ENCODE measurements at places on chromosomes 13 and 19.
A peak's percentile ranks its signal among the peaks of the same experiment; 100 is the strongest.

GRCh38 chr19:5048727-5049553, 80.0 kb downstream of the KDM4B start:
- DNase-seq, result peak; percentile 30

GRCh38 chr13:24234200-24234915, 73.8 kb downstream of the SPATA13 start:
- DNase-seq, result no peak

DNA sequence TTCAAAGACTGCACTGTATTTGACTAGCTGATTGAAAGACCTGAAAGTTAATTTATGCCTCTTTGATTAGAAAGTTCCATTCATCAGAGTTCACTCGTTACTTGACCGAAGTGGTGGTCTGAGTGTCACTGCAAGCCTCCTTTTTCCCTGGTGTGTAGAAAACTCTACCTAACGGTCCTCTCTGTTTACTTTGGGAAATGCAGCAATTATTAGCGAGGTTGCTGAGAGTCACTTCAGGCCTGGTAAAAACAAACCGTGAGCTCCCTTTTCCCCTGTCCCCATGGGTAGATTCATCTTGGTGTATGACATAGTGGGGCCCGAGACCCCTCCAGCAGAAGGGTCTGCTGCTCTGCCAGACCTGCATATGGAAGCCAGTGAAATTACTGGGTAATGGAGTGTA, 126.8 kb upstream of the RNF113B start:
- DNase-seq, result no peak

- no peak for DNase-seq
These were observed 3.2 kb downstream of the UBAC2 start for GRCh38 chr13:99203601-99204579.

DNA sequence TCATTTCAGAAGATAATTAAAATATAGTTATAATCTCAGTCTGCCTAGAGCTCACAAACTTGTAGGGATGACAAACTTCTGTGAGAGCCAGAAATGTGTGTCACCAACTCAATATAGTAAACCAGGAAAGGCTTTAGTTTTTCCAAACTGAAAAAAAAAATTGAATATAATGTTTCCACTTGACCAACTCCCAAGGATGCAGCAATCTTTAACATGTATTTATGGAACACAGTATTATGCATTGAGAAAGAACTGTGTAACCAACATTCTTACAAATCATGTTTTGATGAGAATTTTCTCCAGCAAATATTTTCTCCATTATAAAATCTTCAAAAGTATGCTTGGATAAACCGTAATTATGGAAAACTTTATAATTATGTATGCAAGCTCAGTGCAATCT, 50.1 kb upstream of the KLF12 start:
- DNase-seq, result no peak

DNA sequence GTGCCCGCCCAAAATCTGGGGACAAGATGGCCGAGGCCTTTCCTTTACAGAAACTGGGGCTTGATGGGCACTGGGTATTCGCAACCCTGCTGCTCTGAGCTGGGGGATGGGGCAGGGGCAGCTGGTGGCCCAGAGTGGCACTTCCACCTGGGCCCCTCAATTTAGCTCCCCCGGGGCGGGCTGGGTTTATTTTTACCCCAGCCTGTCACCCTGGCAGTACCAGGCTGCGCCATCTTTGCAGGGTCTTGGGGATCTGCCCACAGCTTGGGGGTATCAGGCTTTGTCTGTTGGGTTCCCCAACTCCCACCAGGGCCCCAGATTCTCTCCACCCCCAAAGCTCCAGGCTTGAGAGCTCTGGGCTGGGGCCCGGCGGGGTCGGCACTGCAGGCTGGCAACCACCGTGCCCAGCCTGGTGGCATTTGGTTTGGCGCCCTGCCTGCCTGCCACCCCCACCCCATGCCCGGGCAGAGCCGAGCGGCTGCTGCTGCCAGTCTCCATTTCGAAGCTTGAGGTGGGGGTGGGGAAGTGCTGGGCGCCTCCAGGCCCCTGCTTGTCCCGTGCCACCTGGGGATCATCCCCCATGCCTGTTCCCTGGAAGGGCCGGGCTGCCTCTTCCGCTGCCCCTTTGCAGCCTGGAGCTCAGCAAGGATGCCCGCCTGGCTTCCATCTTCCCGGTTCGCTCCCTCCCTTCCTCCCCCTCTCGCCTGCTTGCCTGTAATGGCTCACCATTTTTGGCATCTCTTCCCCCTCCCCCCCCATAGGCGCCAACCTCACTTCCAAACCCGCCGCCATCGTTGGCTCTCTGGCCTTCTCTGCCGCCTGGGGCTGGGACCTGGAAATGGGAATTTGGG, 11.4 kb downstream of the NFIX start:
- no peak for DNase-seq

- DNase-seq, result no peak
These were observed 3.1 kb upstream of the GJB2 start for GRCh38 chr13:20195801-20196200.

DNA sequence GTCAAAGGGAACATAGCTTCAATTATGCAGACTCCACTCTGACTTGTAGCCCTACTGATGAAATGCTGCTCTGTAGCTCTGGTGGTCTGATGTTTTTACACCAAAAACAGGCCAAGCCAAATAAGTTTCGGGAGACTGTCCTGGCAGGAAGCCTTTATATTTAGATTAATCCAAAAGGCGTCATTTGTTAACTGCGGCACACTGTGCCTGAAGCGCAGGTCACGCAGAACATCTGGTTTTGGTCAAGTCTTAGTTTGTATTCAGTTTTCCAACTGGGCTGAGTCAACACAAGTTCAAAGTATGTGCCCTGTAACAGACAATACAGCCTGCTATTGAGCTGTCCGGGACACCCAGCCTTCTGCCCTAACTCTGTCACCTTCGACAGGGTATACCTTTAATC, 154.6 kb upstream of the IPO5 start:
- DNase-seq, result no peak

DNA sequence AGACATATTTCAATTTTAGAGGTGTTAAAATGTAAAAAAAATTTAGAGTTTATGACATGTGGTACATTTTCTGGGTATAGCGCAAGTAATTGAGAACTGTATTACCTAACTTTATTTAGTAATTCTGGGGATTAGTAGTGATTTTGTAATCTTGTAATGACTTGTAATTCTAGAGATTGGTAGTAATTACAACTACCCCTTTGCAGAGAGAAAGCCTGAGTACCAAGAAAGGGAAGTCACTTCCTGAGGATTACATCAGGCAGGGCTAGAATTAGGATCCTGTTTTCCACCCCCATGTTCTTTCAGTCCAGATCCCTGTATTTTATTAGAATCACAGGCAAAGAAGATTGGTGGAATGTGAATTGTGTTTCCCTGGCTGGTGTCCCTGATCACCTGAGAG, 274.9 kb downstream of the KCNRG start:
- no peak for DNase-seq

- no peak for DNase-seq
These were observed 8.5 kb downstream of the MICU2 start for GRCh38 chr13:21595546-21595822.

GRCh38 chr13:104937881-104938280, 1597.6 kb downstream of the EFNB2 start:
- no peak for DNase-seq

DNA sequence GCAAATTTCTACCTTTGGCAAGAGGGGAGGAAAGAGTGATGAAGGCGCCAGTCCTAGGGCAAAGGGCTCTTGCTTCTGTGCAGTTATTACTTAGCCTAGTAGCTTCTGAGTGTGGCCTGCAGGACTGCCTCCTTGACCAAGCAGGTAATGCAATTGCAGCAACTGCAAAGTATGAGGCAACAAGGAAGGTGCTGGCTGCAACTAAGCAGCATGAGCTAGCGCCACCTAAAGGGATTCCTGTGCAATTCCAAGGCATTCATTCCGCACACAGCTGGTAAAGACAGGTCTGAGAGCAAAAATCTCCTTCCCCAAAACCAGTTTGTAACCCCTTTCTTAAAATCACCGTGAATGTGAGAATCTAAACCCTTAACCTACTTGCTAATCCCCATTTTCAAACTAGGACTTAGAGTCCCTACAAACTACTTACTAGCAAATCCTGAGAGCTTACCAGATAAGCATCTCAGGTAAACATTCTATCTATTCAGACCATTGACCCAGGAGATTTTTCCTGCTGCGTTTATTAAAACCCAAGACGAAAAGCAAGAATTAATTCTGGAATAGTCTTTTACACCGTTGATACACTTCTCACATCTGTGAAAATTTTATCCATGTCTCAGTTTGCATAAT, 62.9 kb downstream of the DCT start:
- no peak for DNase-seq

DNA sequence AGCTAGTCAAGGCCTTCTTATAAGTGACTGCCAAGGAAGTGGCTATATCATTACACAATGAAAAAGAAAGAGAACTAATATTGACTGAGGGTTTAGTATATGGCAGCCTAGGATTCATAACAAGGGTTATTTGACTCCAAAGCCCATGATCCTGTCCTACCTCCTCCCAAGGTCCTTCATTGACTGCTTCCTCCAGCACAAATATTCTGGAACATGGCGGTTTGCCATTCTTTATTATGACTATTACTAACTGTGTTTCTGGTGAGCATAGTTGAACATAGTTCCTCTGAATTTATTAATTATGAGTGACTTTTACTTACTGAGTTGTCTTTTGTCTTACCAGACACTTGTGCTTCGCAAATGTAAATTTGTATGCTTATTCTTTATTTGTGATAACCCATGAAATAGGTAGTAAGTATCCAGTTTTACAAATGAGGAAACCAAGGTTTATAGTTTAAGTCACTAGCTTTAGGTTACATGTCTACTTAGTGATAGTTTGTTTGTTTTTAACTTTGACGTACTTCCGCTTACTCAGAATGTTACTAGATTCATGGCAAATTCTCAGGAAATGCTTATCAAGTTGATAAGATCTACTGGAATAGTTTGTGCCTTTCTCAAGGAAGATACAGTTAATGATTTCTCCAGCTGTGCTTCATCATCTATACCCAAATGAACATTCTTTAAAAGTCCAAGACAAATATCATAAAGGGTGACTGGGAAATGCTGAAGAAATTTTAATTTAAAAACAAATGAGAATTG, 15.5 kb upstream of the DCLK1 start:
- no peak for DNase-seq

DNA sequence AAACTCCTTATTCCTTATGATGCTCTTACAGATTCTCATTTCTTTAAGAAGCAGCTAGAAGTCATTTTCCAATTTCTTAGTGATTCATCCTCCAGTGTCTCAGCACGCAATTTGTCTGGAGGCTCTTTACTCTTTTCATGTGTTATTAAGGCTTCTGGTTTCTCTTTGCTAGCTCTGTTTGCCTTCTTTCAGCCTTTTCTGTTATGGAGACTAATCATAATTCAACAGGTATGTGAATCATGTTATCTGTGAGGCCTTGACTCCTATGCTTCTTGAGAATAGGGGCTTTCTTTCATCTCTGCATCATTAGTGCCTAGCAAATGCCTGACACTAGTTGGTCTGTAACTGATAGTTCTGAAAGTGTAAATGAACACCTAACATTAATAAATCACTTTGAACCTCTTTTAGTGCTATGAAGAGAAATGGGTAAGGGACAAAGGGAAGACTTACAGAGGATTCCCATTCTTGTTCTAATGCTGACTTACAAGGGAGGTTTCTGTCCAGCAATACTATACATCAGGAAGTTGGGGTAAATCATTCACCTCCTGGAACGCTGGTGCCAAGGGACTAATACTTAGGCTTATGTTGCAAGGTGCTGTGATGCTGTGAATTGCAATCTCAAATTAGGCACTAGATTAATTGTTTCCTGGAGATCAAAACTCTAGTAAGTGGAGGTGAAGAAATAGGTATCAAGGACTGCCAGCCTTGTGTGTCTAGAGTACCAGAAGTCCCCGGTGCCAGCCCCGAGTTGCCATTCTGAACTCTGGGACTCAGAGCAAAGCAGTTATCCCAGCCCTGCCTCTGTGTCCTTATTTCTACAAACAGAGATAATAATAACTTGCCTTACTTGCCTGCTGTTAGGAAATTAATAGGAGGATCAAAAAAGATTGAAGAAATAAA, 265.6 kb downstream of the DCLK1 start:
- DNase-seq, result no peak

- DNase-seq, result no peak
These were observed 34.4 kb upstream of the ZNF562 start for GRCh38 chr19:9709305-9709704.

GRCh38 chr19:51368366-51369282, at the start of gene CLDND2:
Gene CLDND2 (minus strand): TSS chr19:51369003. CDS start chr19:51368577, 426 bp downstream.
- DNase-seq, result no peak

GRCh38 chr13:31072041-31072440, 89.7 kb downstream of the HSPH1 start:
- no peak for DNase-seq

DNA sequence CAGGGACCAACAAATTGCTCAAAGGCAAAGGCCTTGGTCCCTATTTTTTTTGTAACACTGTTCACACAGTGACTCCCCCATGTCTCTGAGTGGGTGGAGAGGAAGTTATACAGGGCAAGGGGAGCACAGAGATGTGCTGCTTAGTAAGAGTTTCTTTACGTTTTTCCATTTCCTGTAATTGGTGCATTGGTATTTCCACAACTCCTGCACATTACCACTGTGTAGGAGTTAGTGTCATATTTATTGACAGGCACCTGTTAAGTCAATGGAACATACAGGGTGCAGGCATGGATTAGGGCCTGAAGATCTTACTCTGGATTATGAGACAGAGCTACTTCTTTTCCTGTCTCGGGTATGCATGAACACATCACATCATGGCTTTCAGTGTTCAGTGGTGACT, 45.2 kb downstream of the SOX21 start:
- DNase-seq, result no peak

DNA sequence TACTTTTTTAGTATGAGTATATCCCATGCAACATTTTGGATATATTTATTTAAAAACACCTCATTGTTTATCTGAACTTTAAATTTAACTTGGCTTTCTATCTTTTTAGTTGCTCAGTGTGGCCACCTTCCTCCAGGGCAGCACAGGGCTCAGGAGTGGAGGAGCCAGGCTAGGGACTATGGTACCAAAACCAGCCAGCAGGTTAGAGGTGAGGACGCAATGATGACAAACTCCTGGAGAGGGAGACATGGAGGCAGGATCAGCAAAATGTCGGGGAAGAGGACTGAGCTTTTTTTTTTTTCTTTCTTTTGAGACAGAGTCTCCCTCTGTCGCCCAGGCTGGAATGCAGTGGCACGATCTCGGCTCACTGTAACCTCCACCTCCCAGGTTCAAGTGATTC, 29.6 kb upstream of the CALM3 start:
- DNase-seq, result no peak

DNA sequence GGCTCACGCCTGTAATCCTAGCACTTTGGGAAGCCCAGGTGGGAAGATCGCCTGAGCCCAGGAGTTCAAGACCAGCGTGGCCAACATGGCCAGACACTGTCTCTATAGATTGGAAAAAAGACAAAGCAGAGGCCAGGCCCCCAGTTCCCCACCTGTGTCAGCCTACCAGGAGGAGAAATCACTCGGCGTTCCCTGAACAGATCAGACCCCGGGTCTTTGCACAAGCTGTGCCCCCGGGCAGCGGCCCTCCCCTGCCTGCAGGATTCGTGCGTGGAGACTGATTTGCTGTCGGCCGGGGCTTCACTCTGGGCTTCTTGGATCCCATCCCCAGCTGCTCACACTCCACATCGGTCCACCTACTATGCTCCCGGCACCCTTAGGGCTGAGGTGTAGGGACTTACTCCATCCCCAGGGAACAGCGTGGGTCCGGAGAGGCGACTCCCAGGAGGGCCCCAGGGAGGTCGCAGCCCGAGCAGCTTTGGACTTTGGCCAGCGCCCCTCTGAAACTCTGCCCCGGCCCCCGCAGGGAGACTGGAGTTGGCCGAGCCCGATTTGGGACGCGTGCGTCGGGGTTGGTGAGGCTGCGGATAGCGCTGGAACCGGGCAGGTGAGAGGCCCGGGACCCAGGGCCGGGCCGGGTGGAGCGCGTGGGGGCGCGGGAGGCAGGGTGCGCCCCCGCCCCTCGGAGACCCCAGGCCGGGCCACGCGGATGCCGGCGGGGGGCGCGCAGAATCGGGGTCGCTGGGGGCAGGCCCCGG, 515 bp upstream of the EFNA2 start:
- no peak for DNase-seq

Data from NCI-H446 (cell line).